ENCODE measurements at places on chromosomes 3 and 15. TPM values are rescaled to one million over a fixed set of nuclear protein-coding genes. Genes with fewer than 3 reads are reported as not detected.

- no peak for DNase-seq
Measured at GRCh38 chr3:41173926-41174885, 25.1 kb upstream of the CTNNB1 start.

- no peak for DNase-seq
Measured at GRCh38 chr3:44125882-44126281, 115.8 kb upstream of the TOPAZ1 start.

- DNase-seq: no peak
Measured at GRCh38 chr3:152550284-152550683, 281.6 kb downstream of the MBNL1 start.

DNA sequence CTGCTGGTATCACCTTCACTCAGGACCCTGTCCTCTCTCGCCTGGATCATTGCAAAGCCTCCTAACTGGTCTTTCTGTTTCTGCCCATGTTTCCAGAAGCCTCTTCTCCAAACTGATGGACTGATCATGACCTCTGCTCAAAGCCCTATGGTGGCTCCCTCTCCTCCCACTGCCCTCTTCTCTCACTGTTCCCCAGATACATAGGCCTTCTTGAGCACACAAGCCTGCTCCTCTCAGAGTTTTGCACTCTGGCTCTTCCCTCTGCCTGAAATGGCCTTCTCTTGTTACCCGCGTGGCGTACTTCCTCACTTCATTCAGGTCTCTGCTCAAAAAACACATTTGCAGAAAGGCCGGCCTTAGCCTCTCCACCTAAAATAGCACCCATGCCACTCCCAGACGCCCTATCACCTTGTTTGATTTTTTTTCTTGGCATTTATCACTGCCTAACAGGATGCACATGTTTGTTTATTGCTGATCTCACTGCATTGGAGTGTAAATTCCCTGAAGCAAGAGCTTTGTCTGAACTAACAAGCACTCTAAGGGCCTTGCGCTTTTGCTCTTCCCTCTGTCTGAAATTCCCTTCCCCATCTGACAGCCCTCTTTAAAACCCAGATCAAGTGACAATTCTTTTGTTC is 1.4 kb upstream of the ETFA start:
- no peak for DNase-seq

DNA sequence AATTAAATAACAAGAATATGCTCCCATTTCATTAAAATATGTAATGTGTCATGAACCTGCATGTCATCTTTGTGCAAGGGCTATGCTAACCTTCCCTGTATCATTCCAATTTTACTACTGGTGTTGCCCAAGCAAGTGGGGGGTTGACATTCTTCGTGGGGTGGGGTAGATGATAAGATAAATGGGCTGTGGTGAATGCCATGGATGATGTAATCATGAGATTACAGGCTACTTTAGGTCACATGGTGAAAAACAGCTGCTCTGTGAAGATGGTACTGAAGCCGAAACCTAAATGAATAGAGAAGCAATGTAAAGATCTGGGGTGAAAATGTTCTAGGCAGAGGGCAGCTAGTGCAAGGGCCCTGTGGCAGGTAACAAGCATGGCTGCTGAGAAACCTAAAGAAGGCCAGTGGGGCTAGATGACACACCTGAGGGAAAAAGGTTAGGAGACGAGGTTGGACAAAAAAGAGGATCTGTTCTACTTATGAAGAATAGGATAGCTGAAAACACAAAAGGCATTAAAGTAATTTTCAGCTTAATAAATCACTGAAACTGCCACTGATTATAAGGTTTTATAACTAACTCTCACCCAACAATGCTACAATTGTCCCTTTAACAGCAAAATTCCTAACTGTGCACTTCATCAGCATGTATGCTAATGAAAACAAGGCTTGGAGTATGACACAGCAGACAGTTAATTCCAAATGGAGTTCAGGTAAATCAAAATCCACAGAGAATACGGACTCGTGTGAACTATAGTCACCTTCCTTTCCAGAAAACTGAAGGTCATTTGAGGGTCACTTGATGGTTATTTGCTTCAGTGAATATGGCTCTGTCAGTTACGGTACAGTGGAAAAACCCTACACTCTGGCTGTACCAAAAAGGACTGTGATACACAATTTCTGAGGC is 35.0 kb downstream of the MTMR10 start:
- no peak for DNase-seq

GRCh38 chr3:17076940-17077605 is 192.3 kb downstream of the PLCL2 start:
- DNase-seq: no peak

DNA sequence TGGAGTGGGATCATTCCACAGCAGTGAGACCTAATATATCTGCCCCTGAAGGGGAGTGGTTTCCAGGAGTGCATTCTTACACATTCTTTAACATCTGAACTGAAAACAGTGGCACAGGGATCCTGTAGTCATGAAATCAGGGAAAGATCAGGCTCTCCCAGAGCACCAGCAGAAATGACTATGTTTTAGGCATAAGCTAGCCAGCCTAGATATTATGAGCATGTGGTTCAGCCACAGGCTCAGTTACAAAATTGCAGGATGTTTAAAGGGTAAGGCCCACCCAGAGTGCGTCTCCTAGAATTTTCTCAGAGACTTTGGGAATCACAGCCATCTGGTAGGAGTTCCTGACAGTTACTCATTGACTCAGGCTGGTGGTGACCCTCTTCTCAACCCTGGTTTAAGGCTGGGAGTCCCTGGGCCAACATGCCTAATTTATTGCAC is 20.9 kb downstream of the FSTL1 start:
- DNase-seq: no peak

ANKUB1 gene
- not detected for total RNA-seq

C3orf18 gene
- 21.4 TPM for total RNA-seq

GPR171 gene
- total RNA-seq: 31.2 TPM

UROC1 gene
- not detected for total RNA-seq

FEZF2 gene
- total RNA-seq: not detected

PRTG gene
- not detected for total RNA-seq

TUSC7 gene
- total RNA-seq: not detected
